Neural crest cell (in vitro differentiated cells): ENCODE measurements at places on chromosomes 7 and 10. TPM values are rescaled to one million over a fixed set of nuclear protein-coding genes. Genes with fewer than 3 reads are reported as not detected.

The RAB19 gene
- total RNA-seq = not detected in 2 replicates

The GLRX3 gene
- total RNA-seq = 121 and 124 TPM in 2 replicates

The SLC13A1 gene
- not detected in 2 replicates for total RNA-seq

The GALNT17 gene
- 10.4 and 11.0 TPM in 2 replicates for total RNA-seq

The MPP7 gene
- 2.3 TPM in 2 replicates for total RNA-seq

The FKBP6 gene
- total RNA-seq = not detected in 2 replicates

The OR2A42 gene
- 0.14 TPM in 1 of 2 replicates, not detected in the other for total RNA-seq

The SLC29A3 gene
- total RNA-seq = 5.3 and 6.0 TPM in 2 replicates

- peak; percentile 55 for DNase-seq
These were observed at the start of gene PAOX for GRCh38 chr10:133379152-133379800. Gene PAOX (plus strand): TSS chr10:133379262. CDS start chr10:133379317, 55 bp downstream.

- no peak for DNase-seq
These were observed 784.3 kb downstream of the DNAJB9 start for GRCh38 chr7:109354000-109354399.

- no peak for DNase-seq
These were observed 136.7 kb downstream of the PLPP4 start for GRCh38 chr10:120593693-120594092.

GRCh38 chr10:62063795-62064472 lies 162.4 kb downstream of the ARID5B start:
- DNase-seq = no peak

DNA sequence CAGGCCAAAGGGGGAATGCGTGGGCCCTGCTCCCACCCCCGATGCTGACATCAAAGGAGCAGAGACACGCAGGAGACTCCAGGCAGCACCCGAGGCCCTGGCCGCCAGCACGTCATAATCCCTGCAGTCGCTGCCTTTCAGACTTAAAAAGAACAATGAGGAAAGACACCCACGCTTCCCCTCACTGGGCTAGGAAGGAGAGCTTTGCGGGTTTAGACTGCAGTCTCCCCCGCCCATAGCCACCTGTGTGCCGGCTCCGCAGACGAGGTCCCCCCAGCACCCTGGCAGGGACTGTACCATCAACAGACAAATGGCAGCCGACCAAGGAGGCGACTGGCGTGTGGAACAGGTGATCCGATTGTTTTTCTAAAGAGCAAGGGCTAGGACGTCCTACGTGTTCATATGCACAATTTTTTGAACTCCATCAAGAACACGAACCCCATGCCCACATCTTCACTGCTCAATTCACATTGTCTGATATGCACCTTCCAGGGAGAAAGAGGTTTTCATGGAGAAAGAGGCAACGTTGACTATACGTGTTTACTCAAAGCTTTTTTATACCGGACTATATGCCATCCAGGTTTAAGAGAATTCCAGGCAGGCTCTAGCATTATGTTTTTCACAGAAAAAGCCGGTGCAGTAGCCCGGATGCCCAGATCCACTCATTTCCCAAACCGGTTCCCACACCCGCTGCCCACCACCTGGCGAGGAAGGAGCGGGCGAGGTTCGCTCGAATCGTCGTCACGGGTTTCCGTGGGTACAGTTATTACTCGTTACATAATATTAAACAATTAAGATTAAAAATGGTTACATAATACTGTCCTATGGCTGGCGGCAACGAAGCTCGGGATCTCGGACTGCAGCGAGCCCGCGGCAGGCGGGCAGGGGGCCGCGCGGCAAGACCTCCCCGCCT lies 1.1 kb downstream of the GRB10 start:
- no peak for DNase-seq

- DNase-seq = no peak
These were observed 16.2 kb downstream of the KIFBP start for GRCh38 chr10:69004821-69005220.

DNA sequence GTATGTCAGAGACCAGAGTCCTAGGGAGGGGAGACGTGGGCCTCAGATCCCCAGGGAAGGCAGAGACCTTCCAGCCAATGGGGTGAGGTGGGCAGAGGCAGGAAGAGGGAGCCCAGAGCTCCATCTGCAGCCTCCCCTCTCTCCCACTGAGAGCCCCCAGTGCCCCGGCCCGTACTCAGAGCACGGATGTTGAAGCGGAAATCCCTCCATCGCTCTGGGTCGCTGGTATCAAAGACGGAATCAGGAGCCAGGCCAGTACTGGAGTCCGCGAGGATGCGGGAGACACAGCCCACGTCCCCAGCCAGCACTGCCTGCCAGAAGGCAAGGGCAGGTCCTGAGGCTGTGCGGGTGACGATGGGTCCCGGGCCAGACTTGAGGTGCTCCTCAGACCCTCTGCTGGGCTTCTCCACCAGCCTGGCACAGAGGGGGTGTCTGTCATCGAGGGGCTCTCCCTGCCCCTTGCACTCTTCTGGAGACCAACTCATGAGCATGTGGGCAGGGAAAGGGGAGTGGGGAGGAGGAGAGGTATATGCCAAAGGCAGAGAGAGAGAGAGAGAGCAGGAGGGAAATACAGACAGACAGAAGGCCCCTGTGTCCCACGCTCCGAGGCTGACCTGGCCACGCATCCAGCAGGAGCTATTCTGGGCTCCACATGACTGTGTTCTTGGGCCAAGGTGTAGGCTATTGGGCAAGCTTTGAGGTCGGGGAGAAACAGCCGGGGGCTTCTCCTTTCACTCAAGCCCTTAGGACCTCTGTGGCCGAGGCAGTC lies at the start of gene ASB10:
Gene ASB10 (minus strand): TSS at position 611 of the 769 bp plus-strand sequence. CDS start 120 bp downstream, at position 491.
- DNase-seq = no peak

DNA sequence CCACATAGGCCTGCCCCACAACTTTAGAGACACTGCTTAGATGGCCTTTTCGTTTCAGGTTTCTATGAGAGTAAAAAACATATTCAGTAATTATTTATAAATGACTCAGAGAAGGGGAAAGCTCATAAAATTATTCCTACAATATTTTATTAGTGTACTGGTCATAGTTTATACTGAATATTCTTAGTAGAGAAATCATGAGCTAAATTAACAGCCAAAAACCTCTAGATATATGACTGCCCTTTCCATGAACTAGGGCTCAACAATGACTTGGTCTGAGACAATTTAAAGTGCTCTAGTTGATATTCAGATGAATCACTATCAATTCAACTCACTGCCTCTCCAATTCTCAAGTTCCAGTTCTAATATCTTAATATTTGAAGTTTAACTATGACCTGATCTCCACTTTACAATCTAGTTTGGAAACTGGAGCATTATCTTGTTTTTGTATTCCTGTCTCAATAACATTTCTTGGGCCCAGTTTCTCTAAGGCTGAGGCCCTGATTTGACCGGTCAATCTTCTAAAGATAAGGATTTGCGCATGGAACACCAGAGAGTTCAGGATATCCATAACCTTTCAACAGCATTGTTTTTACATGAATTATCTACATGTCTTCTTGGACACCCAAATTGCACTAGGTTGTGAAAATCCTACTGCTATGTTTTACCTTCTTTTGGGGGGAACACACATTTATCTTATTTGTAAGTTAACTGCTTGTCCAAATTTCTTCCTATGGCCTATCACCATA lies 141.6 kb downstream of the DGKB start:
- no peak for DNase-seq

GRCh38 chr7:96521068-96521894 lies 188.4 kb downstream of the SEM1 start:
- DNase-seq = no peak

GRCh38 chr7:137950967-137951366 lies 50.9 kb downstream of the CREB3L2 start:
- no peak for DNase-seq

GRCh38 chr10:78764846-78765430 lies 303.8 kb upstream of the ZMIZ1 start:
- DNase-seq = no peak

DNA sequence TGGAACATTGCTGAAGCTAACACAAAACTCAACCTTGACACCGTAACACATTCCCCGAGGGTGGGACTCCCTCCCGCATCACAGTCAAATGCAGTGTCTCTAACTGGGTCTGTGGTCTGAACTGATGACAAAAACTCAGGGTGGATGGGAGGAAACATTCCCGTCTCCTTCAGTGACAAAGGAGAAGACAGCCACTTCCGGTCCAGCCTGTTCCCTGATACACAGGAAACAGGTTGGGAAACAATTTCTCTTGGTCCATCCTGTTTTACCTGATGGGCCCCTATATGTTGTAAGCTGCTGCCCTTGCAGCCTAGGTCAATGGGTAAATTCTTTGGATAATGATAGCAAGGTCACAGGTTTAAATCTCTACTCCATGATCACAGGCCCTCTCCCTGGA lies 20.4 kb downstream of the SLC13A4 start:
- DNase-seq = no peak

DNA sequence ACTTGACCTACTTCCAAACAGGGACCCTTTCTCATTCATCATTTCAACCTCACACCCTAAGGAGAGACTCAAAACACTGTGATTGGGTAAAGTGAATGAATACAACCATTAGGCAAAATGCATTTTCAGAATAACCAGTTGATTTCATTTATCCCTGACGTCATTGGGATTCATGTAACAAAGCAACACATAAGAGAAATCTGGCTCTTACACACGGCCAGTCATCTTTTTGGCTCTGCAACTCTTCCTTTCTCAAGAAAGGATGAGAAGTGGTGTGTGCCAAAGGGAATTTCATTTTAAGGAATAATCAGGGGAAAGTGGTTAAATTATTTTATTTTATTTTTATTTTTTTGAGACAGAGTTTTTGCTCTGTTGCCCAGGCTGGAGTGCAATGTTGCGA lies 83.1 kb downstream of the CPVL start:
- no peak for DNase-seq

- DNase-seq = no peak
These were observed 447.4 kb downstream of the GRM8 start for GRCh38 chr7:126805351-126805750.

GRCh38 chr7:135224027-135224426 lies 9.6 kb upstream of the STRA8 start:
- DNase-seq = no peak

- DNase-seq = no peak
These were observed 24.6 kb upstream of the ASL start for GRCh38 chr7:66050990-66051448.

DNA sequence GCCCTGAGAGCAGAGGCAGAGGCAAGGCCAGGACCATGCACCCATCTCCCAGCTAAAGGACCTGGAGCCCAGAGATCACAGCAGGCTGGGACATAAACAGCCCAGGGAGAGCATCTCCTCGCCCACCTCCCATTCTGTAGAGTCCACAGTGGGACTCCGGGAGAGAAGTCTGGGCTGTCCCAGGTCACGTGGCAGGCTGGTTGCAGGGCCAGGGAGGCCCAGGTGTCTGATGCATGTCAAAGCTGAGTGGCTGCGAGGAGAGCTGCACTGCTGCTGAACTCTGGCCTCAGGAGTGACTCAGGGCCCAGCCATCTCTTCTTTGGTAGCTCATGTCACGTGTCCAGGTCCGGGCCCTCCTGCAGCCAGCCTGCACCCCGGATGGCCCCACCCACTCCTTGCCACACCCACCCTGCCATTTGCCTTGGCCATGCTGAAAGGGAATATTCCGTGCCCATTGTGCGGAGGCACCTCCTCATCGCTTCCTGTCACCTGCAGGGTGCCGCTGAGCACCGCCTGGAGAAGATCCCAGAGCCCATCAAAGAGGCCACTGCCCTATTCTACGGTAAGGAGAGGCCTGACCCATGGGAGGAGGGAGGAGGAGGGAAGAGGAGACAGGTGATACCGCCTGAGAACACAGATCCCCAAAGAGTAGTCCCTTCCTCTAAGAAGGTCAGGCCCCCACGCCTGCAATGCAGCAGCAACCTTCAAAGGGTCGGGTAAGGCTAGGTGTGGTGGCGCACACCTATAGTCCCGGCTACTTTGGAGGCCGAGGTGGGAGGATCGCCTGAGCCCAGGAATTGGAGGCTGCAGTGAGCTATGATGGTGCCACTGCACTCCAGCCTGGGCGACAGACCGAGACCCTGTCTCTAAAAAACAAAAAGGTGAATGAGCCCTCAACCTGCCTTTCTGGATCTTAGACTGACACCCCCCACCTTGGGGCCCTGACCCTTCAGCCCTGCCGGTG lies 12.6 kb upstream of the SH2B2 start:
- DNase-seq = no peak

GRCh38 chr7:19491821-19492452 lies 216.9 kb downstream of the POLR1F start:
- no peak for DNase-seq

- no peak for DNase-seq
These were observed 35.0 kb downstream of the TAS2R41 start for GRCh38 chr7:143512488-143513340.

GRCh38 chr10:26361971-26362370 lies 76.2 kb upstream of the APBB1IP start:
- DNase-seq = no peak

GRCh38 chr7:65233409-65234034 lies 140.1 kb upstream of the ZNF92 start:
- DNase-seq = no peak

DNA sequence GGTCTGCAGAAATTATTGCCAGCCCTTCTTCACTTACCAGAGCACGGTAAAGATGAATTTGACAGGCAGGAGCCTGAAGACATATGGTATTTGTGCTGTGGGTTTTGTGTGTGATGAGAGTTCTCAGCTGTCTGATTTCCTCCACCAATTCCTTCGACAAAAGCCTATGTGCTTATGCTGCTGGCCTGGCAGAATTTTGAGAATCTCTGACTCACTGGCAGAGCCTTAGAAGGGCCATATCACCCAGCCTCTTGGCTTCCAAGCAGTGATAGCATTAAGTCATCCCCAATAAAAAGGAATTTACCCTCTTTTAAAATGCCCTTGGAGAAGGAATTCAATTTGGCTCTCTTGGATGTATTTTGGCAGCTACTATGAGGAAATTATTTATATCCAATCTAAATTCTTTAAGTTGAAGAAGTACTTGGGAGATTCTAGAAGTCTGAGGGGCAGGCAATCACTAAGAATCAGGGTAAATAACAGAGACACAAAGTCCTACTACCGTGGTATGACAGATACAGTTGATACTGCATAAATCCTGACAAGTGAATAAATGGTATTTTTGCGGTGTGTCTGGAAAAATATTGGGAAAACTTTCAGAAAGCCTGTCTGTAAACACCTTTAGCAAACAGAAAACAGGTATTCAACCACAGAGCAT lies 68.6 kb upstream of the EFCAB10 start:
- DNase-seq = no peak
